ENCODE measurements at places on chromosomes 1 and 21. TPM values are rescaled to one million over a fixed set of nuclear protein-coding genes. Genes with fewer than 3 reads are reported as not detected.

The DCDC2B gene
- not detected for total RNA-seq

The KCNK2 gene
- total RNA-seq, result 8.7 TPM

The FCRL5 gene
- 0.19 TPM for total RNA-seq

The SYNJ1 gene
- total RNA-seq, result 15.1 TPM

The ATF3 gene
- total RNA-seq, result 193 TPM

The GJA9 gene
- not detected for total RNA-seq

The CFHR1 gene
- 4.0 TPM for total RNA-seq

The TMPRSS3 gene
- total RNA-seq, result not detected

The S100A7 gene
- not detected for total RNA-seq

The PGBD5 gene
- 0.56 TPM for total RNA-seq

The PUSL1 gene
- 8.3 TPM for total RNA-seq

The UQCRHL gene
- 0.71 TPM for total RNA-seq

The HSD3B2 gene
- total RNA-seq, result not detected

The LRRC53 gene
- total RNA-seq, result not detected

The C8A gene
- not detected for total RNA-seq

The LCE2B gene
- not detected for total RNA-seq

The PLPPR5 gene
- total RNA-seq, result not detected

The GNAT2 gene
- total RNA-seq, result not detected

The ACTN2 gene
- 3.7 TPM for total RNA-seq

The RPRD2 gene
- total RNA-seq, result 22.4 TPM

The ANGPTL3 gene
- total RNA-seq, result not detected

The S100A1 gene
- 1.8 TPM for total RNA-seq

The TMCO2 gene
- not detected for total RNA-seq

The CFHR2 gene
- not detected for total RNA-seq

The FAM167B gene
- total RNA-seq, result 9.2 TPM

The GPR153 gene
- total RNA-seq, result 11.8 TPM

The JAM2 gene
- 18.9 TPM for total RNA-seq

The ATP1B1 gene
- 20.8 TPM for total RNA-seq

The TDRD5 gene
- not detected for total RNA-seq

The LRRN2 gene
- total RNA-seq, result 8.9 TPM

The CHODL gene
- 0.42 TPM for total RNA-seq

The RPTN gene
- total RNA-seq, result not detected

The NIPAL3 gene
- 7.5 TPM for total RNA-seq

The BEND5 gene
- total RNA-seq, result 2.7 TPM

The ATP6V1G3 gene
- not detected for total RNA-seq

The AKNAD1 gene
- total RNA-seq, result 0.83 TPM

The ORC1 gene
- 0.52 TPM for total RNA-seq

The OR10Z1 gene
- not detected for total RNA-seq

The GJB5 gene
- total RNA-seq, result not detected

The FCER1A gene
- 0.71 TPM for total RNA-seq

The PCBP3 gene
- total RNA-seq, result 7.4 TPM

The POLR3GL gene
- 23.8 TPM for total RNA-seq

The TEDDM1 gene
- total RNA-seq, result not detected

The USP48 gene
- total RNA-seq, result 56.8 TPM

The MSH4 gene
- total RNA-seq, result 0.76 TPM

The AK5 gene
- total RNA-seq, result 0.93 TPM

The TTC22 gene
- 0.05 TPM for total RNA-seq

The FNDC7 gene
- total RNA-seq, result not detected

The RXFP4 gene
- total RNA-seq, result not detected

The PLPP3 gene
- total RNA-seq, result 173 TPM

The PLA2G4A gene
- total RNA-seq, result 18.4 TPM

The RAB42 gene
- 3.5 TPM for total RNA-seq

Measured in posterior vena cava (tissue), 2 donors.